Stimulated activated CD8-positive, alpha-beta memory T cell treated with anti-CD3 and anti-CD28 coated beads, Interleukin-7, amount 100 ng/mL, for 1 hour (primary cell): ENCODE measurements at places on chromosomes 13 and 19.

DNA sequence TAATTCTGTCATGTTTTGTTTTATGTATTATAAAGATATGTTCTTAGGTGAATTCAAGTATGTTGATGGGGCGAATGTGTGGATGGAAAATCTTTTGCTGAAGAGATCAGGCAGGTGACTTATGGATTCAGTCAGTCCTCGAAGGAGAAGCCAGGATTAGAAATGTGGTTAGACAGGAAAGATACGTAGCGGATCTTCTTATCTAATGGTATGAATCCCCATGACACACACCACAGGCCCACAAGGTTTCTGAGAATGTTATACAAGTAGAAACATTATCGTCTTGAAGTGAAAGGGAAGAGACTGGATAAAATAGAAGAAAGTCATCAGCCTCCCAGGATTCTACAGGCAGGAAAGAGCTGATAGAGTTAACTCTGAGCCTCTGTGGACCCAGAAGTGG is 69.0 kb upstream of the RFXAP start:
- DNase-seq, result no peak

DNA sequence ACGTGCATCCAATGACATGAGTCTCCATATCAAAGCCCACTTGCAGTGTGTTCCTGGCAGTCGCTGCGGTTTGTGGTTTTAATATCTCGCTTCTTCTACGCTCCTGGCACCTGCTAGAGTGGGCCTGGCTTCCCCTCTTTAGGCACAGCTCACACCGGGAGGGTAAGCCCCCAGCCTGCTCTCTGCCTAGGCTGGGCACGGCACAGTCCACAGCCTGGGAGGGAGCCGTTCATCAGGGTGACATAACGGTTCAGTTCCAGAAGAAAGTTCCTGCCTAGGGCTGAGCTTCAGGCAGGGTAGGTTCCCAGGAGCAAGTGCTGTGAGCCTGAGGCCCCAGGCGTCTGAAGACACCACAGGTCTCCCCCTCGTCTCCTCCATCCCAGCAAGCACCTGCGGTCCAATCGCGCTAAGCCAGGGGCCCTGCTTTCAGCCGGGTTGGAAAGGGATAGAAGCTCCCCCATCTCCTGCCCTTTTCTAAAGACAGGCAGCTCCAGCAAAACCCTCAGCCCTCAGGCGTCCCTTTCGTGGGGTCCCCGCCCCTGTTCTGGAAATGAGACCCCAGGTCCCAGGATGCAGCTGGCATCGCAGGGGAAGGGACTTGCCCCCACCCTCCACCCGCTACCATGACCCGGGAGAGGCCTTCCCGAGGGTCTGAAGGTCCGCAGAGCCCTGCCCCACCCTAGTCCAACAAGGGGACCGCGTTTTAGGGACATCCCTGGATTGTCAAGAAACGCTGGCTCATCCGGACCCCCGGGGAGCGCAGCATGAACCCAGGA is 121.6 kb upstream of the ZNF507 start:
- DNase-seq, result no peak

DNA sequence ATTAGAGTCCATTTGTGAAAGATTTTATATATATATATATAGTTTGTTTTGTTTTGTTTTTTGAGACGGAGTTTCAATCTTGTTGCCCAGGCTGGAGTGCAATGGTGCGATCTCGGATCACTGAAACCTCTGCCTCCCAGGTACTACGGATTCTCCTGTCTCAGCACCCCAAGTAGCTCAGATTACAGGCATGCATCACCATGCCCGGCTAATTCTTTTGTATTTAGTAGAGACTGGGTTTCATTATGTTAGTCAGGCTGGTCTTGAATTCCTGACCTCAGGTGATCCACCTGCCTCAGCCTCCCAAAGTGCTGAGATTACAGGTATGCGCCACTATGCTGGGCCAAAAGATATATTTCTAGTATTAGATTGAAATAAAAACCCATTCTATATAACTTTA is 4.0 kb upstream of the ZNF701 start:
- DNase-seq, result no peak

DNA sequence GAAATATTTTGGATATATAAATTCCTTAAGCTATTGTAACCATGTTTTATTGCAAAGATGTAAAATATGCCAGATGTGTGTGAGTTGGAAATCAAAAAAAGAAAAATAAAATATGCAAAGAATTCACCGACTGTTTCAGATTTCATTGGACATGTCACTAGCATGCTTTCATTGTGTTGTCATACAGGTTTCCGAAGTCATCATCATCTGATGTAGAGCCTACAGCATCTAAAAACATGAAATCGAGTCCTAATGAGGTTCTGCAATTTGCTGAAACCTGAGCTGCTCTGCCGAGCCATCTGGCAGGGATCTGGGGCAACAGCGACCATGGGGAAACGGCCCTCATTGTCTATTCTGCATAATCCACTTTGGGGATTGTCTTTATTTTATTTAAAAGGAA is 196.1 kb upstream of the MAB21L1 start:
- DNase-seq, result no peak

DNA sequence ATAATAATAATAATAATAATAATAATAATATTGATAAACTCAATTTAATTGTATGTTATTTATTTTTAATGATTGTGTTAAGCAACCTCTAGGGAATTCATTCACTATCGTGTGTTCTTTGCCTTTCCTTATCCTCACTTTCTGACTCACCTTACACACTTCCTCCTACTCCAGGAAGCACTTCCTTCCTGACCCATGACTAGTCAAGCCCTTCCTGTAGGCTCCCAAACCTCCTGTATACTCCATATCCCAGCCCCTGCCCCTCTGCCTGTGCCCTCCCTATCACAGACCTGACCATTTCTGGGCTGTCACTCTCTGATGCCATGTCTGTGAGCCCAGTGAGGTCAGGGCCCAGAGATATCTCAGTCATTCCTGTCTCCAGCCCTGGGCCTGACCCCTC is 7.6 kb downstream of the LGALS4 start:
- DNase-seq, result no peak

- DNase-seq, result no peak
Measured at GRCh38 chr13:112893570-112894422, 75.2 kb upstream of the MCF2L start.

DNA sequence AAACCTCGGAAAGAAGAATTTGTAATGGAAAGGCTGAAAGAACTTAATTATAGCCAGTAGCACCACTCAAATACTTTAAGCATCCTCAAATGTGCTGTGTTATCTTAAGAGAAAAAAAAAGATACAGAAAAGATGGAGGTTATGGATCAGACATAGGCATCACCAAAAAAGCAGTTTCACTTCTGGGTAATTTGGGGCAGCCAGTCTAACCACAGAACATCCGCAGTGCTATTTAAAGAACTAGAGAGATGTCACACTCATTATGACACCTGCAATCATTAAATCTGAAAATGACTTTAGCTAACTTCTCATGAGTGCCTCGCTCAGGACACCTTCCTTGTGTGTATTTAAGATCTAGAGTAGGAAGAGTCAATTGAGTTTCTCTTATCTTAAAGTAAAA is 211.8 kb downstream of the RBM26 start:
- peak; percentile 5 for DNase-seq

DNA sequence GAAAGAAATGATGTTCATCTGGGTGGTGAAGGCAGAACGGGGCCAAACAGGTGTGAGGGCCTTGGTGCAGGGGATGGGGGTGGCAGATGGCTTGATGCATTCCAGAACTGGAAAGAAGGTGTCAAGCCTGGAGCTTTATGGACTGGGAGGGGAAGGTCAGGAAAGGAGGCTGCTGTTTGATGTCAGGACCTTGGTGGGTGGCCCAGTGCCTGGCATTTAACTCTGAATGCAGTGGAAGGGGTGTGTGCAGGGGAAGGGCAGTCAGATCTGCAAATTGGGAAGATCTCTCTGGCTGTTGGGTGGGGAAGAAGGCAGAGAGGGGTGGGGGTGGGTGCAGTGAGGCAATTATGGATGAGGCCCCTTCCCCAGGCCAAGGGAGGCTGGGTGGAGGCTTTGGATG is 11.7 kb downstream of the KCTD15 start:
- DNase-seq, result no peak

GRCh38 chr13:27160657-27161295 is 10.8 kb downstream of the USP12 start:
- no peak for DNase-seq

DNA sequence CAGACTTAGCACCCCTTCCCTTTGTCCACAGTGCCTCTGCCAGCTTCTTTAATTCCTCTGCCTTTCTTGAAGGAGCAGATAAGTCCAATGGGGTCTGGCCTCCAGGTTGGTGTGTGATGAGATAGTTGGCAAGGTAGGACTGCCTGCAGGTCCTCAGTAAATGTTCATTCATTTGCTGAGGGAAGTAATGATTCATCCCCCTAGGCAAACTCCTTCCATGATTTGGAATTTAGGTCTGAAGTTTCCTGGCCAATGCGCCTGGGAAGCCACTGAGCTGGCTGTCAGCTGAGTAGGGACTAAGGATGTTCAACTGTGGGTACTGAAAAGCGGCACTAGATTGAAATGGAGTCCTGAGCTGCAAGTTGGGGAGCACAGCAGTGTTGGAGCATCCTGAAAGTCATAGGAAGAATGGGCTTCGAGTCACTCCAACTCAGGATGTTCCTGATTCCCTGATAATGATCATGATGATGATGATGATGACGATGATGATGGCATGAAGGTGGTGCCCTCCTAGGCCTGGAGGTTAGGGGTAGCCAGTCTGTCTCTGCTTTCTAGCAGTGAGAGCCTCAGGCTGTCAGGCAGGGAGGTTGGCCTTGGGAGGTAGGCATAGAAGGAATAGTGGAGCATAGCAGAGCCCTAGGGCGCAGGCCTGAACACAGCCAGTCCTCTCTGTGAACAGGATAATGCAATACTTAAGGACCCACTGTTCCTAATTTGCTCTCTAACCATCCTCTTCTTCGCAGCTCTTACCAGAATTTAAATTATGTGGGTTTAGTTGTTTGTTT is 44.7 kb downstream of the COL4A2 start:
- DNase-seq, result no peak

DNA sequence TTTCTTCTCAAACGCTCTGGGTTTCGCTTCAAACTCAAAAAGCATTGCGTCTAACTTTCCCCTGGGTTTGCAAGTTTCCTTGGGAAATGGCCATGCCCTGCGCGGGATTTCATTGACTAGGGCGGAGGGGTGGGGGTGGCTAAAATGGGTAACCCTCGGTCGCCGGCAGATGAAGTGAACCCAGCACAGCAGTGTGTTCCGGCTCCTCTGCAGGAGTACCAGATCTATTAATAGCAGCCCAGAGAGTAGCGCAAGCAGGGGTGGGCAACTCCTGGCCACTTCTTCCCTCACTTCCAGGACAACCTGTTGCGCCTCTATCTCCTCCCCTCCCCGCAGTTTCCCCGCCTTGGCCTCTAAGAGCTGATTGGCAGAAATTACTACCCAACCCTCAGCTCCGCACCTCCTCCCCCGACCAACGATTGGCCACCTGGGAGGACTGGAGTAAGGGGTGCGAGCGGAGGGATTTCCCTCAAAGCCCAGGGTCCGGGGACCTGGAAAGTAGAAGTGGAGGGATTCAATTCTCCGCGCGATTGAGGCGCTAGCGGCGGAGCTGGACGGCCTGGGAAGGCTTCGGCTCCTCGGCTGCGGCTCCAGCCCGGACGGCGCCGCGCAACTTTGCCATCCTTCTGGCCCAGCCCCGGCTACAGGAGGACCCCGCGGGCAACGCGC is at the start of gene FREM2:
FREM2 (plus strand) TSS at position 501 of the 669 bp plus-strand sequence. CDS start 268 bp downstream, outside the sequence.
- DNase-seq, result no peak

GRCh38 chr13:24233351-24233901 is 72.9 kb downstream of the SPATA13 start:
- DNase-seq, result no peak
